ENCODE measurements at places on chromosomes 5 and 9.

GRCh38 chr5:133421806-133422205, 190.5 kb downstream of the FSTL4 start:
- no peak for DNase-seq

DNA sequence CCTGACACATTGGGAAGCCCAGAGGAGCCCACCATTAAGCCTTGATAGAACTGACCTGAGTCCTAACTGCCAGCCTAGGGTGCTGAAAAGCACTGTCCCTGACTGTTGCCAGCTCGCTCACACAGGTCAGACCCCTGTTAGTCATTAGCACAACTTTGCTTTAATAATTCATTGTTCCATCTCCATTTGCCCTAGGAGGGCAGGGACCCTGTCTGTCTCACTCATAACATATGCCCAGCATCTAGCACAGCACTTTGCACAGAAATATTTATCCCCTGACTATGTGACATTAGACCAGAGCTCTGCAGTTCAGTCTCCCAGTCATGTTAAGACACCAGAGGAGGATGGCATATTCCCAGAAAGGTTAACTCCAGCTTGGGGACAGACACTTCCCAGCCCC, 61.8 kb upstream of the STXBP1 start:
- DNase-seq: no peak

DNA sequence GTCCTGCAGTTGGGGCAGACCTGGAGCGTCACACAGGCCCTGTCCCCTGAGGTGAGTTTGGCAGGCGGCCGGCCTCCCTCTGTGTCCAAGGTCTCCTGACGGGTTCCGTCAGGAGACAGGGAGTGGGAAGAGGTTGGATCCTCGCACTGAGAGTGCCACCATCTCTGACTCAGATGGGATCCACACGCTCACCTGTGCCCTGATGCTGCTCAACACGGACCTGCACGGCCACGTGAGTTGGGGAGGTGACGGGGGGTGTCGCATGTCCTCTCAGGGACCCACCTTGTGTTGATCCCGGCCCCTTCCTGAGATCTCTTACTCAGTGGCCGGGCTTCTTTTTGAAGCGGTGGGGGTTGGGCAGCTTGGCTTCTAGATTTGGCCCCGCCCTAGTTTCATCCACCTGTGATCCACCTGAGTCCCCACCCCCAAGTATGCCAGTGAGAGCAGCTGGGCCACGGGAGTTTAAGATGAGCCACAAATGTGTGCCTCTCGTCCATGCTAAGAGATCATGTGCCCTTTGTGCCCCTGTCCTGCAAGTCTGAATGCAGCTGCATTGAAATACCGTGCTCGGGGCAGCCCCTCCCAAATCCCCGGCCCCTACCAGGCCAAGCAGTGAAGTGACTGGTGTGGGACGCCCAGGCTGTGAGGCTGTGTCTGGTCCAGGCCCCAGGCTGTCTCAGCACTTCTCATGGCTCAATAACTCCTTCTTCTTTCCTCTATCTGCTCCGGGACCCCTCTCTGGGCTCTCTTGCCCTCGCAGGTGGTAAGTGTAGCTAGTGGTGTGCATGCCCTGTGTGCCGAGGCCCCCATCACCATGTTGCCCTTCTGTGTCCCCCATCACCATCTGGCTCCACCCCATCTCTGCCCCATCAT, 27.2 kb downstream of the PSD2 start:
- no peak for DNase-seq

DNA sequence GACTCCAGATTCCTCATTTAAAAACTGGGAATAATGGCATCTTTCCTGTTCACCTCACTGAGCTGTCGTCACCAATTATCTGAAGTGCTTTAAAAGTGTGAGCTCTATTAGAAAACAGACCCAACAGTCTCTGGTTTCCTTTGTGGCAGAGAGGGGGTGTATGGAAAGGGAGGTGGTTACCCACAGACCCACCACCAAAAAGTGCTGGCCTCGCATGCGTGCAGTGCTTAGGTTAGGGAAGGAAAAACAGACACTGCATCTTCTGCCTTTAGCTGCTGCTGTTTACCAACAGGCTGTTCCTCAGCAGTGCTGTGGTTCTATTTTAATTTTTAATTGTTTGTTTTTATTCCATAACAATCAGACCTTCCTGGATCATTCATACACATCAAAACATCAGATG, 249.6 kb downstream of the PIK3R1 start:
- DNase-seq: no peak

- no peak for DNase-seq
Observed at GRCh38 chr5:124310453-124310852, 436.0 kb downstream of the ZNF608 start.

- DNase-seq: no peak
Observed at GRCh38 chr5:116671211-116671736, 96.7 kb upstream of the SEMA6A start.

- DNase-seq: no peak
Observed at GRCh38 chr9:134913713-134914500, 3.8 kb downstream of the FCN1 start.
